ENCODE measurements at places on chromosomes 13 and 19.

DNA sequence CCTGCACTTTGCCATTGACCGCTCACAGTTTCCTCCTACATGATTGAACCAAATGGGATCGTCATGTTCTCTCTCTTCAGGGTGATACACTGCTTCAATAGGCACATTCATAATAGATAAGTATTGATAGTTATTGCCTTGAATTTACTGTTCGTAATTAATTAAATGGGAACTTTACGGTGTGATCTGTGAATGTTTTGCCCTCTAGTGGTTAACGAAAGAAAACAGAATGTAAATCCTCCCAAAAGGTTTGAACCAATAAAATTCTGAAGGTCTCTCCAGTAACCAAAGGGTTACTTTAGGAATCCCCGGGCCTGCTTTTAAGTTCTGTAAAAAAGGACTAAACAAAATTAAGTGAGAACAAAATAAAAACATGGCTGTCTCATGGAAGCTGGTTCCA, 389.3 kb downstream of the DACH1 start:
- no peak for DNase-seq

DNA sequence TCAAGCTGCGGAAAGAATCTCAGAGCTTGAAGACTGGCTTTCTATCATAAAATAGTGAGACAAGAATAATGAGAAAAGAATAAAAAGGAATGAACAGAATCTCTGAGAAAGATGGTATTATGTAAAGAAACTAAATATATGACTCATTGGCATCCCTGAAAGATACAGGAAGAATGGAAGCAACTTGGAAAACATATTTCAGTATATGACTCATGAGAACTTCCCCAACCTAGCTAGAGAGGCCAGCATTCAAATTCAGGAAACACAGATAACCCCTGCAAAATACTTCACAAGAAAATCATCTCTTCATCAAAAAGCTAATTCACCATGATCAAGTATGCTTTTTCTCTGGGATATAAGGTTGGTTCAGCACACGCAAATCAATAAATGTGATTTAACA, 2318.0 kb downstream of the PCDH9 start:
- peak; percentile 67 for DNase-seq

GRCh38 chr13:77235456-77236022, 91.4 kb downstream of the MYCBP2 start:
- DNase-seq, result no peak

DNA sequence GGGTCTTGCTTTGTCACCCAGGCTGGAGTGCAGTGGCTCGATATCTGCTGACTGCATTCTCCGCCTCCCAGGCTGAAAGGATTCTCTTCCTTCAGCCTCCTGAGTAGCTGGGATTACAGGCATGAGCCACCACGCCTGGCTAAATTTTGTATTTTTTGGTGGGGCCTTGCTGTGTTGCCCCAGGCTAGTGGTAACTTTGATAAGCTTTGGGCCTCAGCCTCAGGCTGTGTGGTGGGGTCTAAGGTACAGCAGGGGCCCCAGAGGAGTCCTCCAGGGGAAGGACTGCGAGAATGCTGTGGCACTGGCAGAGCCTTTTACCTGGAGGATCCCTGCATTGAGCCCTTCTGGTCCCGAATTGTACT, 7.2 kb downstream of the DOT1L start:
- DNase-seq, result no peak

GRCh38 chr13:73622381-73622780, 511.8 kb downstream of the KLF12 start:
- DNase-seq, result no peak

GRCh38 chr13:52882785-52883184, 34.3 kb upstream of the PCDH8 start:
- DNase-seq, result no peak

DNA sequence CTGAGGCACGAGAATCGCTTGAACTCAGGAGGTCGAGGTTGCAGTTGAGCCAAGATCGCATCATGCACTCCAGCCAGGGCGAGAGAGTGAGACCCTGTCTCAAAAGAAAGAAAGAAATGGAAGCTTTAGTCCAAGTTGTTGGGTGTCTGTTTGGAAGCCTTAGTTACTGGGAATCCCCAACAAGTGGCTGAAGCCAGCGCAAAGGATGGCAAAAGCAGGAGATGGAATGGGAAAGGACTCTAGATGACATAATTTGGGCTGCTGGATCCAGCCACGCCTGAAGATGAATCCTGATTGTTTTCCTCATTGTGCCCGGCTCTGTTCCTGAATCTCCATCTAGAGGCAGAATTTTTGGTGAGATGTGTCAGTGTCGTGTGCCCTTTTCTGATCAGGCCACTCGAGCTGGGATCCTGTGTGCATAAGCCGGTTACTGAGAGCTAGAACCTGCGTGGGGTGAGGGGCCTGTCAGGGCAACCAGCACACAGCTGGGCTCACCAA, 18.1 kb downstream of the CEBPA start:
- DNase-seq, result no peak

GRCh38 chr13:94878602-94879165, 166.3 kb upstream of the SOX21 start:
- no peak for DNase-seq

GRCh38 chr13:91592056-91593014, 193.9 kb downstream of the GPC5 start:
- no peak for DNase-seq

DNA sequence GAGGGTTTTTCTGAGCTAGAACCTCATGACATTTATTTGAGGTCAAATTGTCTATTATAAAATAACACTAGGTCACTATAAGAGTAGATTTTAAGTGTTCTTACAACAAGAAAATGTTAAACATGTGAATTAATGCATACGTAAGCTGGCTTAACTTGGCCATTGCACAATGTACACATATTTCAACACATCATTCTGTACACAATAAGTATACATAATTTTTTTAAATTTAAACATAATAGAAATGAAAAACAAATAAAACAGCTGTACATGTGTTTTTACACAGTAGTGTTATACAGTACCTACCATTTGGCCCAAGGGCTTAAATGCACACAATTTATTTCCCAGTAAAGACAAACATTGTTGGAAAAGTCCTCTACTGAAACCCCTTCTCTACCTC, 269.9 kb downstream of the DACH1 start:
- DNase-seq, result no peak

- DNase-seq, result no peak
Observed at GRCh38 chr13:49315756-49316482, 68.2 kb downstream of the CDADC1 start.

DNA sequence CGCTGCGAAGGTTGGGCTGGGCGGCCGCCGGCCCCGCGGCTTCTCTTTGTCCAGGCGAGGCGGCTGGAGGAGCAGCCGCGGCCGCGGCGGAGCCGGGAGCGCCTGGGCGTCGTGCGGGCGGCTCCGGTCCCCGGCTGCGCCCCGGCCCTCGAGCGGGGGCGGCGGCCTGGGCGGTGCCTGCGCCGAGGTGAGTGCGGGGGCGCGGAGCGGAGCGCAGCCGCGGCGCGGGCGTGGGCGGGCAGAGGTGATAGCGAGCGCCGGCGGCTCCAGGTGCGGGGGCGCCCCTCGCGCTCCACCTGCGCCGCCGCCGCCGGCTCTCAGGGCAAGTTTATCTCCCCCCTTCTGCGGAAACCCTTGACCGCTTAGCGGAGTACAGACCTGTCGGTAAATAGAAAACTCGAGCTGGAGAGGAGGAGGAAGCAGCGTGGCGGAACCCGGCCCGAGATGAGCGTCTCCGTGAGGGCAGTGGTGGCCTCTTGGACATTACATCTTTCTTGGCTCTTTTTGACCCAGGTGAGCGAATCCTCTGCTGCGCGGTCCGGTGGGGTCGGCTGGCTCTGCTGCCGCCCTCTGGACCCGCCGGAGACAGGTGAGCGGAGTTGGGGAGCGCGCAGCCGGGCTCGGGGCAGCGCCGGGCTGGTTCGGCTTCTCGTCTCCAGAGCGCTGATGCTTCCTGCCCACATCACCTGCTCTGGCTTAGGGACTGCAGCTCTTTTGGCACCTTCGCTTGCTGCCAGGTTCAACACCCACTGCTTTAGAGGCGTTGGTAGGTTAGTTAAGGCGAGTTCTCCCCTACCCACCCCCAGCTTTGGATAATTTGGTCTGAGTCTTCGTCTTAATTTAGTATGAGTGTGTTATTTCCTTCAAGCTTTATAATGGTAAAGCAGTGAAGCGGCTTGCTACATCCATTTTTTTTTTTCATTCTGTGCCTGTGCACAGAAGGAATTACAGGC, at the start of gene MTUS2:
Gene MTUS2 (plus strand): TSS at position 241 of the 953 bp plus-strand sequence.
- peak; percentile 18 for DNase-seq

DNA sequence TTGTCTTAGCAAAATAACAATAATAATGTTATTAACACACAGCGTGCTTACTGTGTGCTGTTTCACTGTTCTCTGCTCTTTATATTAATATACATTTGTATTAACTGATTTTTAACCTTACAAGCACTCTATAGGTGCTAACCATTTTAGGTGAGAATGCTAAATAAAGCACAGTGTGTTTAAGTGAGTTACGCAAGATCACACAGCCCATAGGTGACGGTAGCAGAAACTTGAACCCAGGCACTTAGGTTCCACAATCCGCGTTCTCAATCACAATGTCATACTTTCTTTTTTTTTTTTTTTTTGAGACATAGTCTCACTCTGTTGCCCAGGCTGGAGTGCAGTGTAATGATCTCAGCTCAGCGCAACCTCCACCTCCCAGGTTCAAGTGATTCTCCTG, 5.8 kb downstream of the ZNF30 start:
- no peak for DNase-seq

GRCh38 chr13:66992183-66992582, 238.0 kb downstream of the PCDH9 start:
- peak; percentile 66 for DNase-seq

DNA sequence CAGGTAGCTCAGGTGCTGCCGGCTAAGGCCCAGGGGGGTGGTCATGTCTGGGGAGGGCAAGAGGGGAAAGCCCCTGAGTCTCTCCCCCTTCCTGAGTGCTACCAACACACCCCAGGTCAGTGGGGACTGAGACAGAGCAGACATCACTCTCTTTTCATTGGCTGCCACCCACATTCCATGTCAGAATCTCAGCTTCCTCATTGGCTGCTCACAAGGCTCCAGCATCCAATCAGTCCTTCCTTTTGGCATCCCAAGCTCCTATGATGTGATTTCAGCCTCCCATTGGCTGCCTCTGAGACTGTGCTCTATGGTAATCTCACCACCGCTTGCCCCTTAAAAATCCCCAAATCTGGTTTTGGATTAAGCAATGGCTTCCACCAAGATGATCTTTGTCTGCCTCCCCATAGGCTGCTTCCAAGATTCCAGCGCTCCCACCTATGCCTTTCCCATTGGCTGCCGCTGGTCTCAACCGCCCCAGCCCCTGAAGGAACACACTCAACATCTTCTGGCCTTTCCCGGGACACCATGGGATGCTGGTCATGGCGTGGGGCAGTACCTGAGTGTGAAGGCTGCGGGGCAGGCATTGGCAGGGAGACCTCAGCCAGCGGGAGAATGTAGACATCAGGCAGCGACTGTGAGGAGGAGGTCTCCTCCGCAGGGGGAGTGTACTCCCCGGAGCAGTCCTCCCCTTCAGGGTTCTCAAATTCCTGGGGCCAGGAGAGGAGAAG, 2.0 kb downstream of the LMTK3 start:
- no peak for DNase-seq

DNA sequence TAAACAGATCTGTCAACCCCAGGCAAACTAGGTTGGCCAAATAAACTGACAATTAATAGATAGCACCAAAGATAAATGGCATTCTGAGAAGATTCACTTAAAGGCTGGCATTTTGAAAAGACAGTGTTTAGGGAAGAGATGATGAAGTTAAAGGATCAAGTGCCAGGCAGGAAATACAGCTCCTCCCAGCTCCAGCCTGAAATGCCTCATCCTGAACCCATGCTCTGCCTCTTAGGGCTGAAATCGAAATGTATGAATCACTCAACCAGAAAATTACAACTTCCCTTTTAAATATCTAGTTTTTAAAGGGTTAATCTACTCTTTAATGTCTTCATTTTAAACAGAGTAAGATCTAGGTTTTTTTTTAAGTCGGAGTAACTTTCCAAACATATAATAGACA, 171.2 kb upstream of the UBL3 start:
- no peak for DNase-seq

DNA sequence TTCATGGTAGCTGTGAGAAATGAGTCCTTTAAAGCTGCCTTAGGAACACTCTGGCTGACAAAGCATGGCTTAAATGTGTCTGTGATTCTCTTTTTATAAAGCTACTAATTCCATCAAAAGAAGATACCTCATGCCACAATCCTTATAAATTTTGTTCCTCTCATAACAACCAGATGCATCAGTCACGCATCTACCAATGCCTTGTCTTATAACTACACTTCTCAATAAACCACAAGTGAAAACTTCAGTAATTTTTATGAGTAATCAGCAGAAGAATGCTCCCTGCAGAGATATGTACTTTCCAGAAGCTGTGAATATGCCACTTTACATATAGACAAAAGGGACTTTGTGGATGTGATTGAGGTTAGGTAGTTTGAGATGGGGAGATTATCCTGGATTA, 147.8 kb downstream of the SUCLA2 start:
- peak; percentile 79 for DNase-seq

DNA sequence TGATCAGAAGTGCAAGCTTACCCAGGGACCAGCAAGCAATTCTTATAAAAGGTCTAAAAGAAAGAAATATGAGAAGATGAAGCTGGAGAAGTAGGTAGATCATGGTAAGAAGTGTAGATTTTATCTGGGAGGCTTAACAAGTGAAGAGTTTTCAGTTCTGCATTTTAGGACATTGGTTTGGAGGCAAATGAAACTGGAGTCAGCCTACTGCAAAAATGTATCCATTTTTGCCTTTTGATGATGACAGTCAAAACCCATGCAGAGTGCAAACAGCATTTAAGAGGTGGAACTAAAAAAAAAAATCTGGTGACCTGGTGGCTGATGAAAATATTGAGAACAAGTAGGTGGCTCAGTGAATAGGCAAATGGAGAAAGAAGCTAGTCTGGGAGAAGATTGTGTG, 216.9 kb downstream of the DNAJC15 start:
- DNase-seq, result no peak

- no peak for DNase-seq
Observed at GRCh38 chr19:30670562-30671366, 298.6 kb downstream of the ZNF536 start.

- DNase-seq, result no peak
Observed at GRCh38 chr13:102606537-102607309, 9.9 kb downstream of the TPP2 start.

- DNase-seq, result peak; percentile 71
Observed at GRCh38 chr19:45643024-45643926, 4.1 kb upstream of the EML2 start.

- peak; percentile 9 for DNase-seq
Observed at GRCh38 chr19:6161271-6161850, 25.9 kb downstream of the ACSBG2 start.

- no peak for DNase-seq
Observed at GRCh38 chr13:67880916-67881315, 650.8 kb upstream of the PCDH9 start.

- DNase-seq, result no peak
Observed at GRCh38 chr19:670609-671075, 5.5 kb upstream of the FSTL3 start.

- DNase-seq, result no peak
Observed at GRCh38 chr13:22196777-22197176, 525.9 kb downstream of the FGF9 start.
